ENCODE measurements at places on chromosomes 3 and 15.

GRCh38 chr3:182400838-182401237, 392.5 kb upstream of the ATP11B start:
- DNase-seq: no peak

- DNase-seq: no peak
Observed at GRCh38 chr15:33328106-33328505, 17.3 kb downstream of the RYR3 start.

- no peak for DNase-seq
Observed at GRCh38 chr3:23537101-23537551, 268.6 kb upstream of the UBE2E1 start.

GRCh38 chr3:66856533-66856932, 141.6 kb upstream of the KBTBD8 start:
- DNase-seq: peak; percentile 14

GRCh38 chr15:93583968-93584367, 495.0 kb upstream of the RGMA start:
- DNase-seq: no peak

Measured in germinal center (tissue), 1 donor.